ENCODE measurements at places on chromosomes 6 and 20.

- DNase-seq: no peak
Observed at GRCh38 chr6:129673748-129674147, 36.2 kb downstream of the ARHGAP18 start.

DNA sequence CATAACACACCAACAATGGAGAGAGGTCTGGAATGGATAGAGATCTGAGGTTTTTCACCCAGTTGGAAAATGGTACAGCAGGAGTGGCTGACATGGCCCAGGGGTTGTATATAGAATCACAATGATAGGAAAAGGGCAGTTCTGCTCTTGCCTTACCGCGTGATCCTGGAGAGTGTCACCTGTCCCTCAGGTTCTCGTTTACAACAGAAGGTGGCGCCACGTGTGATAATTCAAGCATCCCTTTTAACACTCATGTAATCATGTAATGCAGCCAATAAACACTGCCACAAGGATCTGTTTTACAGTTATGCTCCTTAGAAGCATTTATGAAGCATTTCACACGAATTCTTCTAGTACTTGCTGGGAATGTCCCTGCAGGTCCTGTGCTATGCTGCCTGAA, 12.9 kb upstream of the WFDC2 start:
- DNase-seq: no peak

DNA sequence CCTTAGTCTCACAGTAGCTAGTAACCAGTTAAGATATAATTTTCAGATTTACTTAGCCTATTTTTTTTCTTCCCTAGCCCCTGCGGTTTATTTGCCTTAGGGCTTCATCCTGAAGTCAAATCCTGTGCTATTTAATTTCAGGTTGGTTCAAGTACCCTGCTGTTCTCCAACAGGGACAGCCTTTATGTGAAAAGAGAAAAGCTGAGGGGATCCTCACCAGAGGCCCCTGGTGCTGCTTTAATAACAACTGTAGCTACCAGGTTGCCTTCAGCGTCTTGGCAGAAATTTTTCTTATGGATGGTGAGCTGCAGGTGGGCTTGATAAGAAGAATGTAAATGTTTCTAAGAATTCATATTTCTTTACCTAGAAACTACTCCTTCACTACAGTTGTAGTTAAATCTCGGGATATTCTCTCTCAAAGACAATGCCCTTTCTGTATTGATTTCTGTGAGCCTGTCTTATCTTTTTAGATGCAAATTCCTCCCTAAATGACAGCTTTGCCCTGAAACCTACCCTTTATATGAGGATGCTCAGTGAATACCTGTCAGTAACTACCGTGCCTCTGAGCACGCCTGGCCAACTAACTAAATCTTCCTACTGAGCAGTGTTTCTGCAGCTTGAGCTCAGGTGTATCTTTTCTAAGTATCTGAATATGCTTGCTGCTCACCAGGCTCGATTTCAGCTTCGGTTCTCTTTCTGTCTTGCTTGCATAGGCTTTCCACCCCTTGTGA, 320.5 kb downstream of the MMUT start:
- no peak for DNase-seq

DNA sequence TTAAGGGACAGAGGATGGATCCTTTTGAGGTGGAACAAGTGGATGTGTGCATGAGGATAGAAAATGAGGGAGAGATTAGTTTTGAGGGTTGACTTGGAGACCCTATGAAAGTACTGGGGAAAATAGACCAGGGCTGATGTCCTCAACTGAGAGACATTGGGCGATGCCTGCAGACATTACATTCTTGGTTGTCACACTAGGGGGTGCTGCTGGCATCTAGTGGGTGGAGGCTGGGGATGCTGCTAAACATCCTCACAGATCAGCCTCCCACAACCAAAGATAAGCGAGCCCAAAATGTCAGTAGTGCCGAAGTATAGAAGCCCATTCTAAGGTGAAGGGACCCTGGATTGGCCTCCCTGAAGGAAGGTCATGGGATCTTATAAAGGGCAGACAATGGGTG, 63.3 kb downstream of the MOCS1 start:
- DNase-seq: no peak

DNA sequence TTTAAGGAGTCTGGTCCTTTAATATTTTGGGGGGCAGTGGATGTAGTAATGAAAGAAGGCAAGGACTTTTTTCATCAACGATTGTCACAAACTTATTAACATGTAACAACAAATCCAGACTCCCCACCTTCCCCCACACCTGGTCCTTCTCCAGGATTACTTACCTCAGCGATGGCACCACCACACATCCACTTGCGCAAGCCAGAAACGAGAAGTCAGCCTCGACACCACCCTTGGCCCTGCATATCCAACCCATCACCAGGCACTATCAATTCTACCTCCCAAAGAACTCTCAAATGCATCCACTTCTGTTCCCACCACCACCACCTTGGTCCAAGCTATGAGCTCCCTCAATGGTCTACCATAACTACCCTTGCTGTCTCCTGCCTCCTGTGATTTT, 6.6 kb downstream of the EZR start:
- no peak for DNase-seq

- no peak for DNase-seq
Observed at GRCh38 chr6:10838794-10839333, 525 bp upstream of the MAK start.

DNA sequence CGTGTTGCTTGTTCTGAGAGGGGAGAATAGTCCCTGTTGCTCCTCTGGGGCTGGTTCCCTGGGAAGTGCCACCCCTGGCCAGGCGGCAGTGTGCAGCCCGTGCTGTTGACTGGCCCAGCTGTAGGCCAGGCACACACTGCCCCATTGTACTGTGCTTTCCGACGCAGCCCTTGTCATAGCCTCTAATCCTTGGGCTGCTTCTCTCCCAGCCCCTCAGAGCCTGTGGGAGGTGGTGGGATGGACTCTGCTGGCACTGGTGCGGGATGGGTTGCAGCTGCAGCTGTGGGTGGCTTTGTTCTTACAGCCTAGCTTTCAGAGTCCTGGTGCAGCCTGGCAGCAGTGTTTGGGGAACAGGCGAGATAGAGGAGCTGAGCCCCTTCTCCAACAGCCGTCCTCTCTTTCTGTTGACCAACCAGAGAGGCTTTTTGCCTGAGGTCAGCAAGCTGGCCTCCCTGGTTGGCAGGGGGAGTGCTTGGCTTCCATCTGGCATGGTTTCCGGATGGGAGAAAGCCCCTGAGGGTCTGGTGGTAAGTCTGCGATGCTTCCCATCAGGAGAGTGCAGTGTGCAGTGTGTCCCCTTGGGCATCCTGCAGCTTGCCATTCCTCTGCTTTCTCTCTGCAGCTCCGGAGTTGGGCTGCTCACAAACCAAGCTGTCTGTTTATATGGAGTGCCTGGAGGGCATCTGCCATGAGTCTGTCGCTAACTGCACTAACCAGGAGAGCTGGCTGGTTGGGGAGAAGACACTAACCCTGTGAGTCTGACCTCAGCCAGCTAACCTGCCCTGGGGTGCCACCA, 12.1 kb downstream of the TJAP1 start:
- DNase-seq: no peak

DNA sequence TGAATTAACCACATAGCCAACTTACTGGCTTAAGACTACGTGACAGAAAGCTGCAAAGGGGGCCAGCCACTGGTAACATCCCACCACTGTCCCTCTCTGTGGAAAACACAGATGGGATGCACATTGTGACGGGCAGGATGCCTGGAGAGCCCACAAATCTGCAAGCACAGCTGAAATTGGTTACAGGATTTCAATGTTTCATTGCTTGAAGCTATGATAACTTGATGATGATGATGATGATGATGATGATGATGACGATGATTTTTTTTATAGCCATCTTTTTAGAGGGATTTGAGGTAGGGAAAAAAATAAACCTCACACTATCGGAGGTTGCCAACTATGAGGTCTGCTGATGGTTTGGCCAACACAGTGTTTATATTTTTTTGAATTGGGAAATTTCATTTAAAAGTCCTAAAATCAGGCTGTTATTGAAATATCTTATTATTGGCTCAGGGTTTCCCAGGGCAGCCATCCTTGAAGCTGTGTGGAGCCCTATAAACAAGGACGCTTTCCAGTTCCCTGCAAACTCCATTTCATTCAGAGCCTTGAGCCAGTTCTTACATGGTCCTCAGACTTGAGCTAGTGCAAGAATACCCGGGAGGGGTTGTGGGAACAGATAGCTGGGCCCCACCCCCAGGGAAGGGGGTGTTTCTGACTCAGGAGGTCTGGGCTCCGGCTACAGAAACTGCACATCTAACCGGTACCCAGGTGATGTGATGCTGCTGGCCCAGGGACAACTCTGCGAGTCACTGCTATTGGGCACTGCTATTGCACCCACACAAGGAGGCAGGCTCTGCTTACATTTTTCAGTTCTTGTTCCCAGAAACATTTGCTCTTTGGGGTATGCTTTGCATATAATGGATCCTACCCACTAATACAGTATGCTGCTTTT, 27.1 kb downstream of the BCAS1 start:
- DNase-seq: no peak

DNA sequence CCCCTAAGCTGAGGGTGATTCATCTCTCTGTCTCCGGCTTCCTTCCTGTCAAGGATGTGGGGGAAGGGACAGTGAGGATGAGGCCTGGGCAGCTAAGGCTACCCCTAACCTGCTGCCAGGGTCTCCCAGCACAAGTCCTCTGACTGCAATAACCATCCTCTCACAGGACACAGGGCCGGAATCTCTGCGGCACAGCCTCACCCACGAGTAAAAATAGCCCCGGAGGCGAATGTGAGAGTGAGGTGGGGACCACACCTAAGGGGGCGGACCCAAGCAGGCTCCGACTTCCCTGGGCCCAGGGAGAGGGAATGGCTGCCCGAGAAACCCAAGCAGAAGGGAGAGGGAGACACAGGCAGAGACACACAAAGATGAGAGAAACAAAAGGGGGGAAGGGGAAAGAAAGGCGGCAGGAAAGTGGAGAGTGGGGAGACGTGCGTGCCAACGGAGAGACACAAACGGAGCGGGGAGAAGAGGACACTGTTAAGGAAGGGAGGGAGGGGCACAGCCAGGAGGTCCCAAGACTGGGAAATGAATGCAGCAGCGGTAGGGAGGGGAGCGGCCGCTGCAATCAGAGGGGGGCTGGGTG, 1.4 kb downstream of the CLIC1 start:
- DNase-seq: peak; percentile 48
